ENCODE measurements at places on chromosomes 2 and 18.

GRCh38 chr2:192828947-192829346 lies 634.2 kb upstream of the TMEFF2 start:
- DNase-seq = no peak

GRCh38 chr18:1133541-1133940 lies 228.9 kb downstream of the ADCYAP1 start:
- DNase-seq = no peak

GRCh38 chr18:7657050-7657449 lies 89.9 kb downstream of the PTPRM start:
- no peak for DNase-seq

DNA sequence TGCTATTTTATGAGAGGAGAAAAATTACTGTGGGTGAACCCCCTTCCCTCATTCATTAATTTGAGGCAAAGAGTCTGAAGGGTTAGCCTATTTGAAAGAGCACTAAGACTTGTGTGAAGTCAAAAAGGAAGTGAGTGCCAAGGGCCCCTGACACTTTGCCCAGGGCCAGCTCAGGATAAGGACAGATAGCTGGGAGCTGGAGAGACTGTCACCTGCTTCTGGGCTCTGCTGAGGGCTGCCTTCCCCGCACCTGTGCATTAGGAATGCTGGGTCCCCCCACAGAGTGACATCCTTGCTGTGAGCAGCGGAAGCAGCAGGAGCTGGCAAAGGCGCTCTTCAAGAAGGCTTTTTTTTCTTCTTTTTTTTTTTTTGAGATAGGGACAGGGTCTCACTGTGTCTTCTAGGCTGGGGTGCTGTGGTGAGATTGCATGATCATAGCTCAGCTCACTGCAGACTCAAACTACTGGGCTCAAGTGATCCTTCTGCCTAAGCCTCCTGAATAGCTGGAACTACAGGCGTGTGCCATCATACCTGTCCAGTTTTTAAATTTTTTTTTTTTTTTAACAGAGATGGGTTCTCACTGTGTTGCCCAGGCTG lies 148.3 kb downstream of the AQP4 start:
- DNase-seq = no peak

- no peak for DNase-seq
Observed at GRCh38 chr2:43948370-43948769, 47.4 kb downstream of the LRPPRC start.

GRCh38 chr2:23359631-23360567 lies 25.1 kb upstream of the KLHL29 start:
- no peak for DNase-seq

- no peak for DNase-seq
Observed at GRCh38 chr18:55981712-55982475, 393.9 kb upstream of the TCF4 start.
